A172 (cell line): ENCODE measurements at places on chromosomes 16 and 17. TPM values are rescaled to one million over a fixed set of nuclear protein-coding genes. Genes with fewer than 3 reads are reported as not detected.
A peak's percentile ranks its signal among the peaks of the same experiment; 100 is the strongest.

DNA sequence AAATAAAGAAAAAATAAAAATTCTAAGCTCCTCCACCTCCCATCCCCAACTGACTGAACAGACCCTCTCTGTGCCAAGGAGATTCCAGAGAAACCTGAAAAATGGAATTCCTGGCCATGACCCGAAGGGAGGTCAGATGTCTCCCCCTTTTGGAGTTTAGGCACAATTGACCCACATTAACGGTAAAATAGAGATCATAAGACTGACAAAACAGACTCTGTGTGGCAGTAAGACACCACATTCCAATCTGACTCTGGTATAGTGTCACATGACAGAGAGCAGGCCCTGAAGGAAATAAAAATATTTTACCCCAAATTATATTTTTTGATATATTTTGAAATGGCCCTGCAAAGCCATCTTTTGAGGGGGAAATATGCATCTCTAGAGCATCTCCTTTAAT lies 115.1 kb upstream of the ZKSCAN2 start:
- no peak for DNase-seq

- no peak for DNase-seq
Measured at GRCh38 chr17:77383613-77384608, 243.1 kb downstream of the SEC14L1 start.

DNA sequence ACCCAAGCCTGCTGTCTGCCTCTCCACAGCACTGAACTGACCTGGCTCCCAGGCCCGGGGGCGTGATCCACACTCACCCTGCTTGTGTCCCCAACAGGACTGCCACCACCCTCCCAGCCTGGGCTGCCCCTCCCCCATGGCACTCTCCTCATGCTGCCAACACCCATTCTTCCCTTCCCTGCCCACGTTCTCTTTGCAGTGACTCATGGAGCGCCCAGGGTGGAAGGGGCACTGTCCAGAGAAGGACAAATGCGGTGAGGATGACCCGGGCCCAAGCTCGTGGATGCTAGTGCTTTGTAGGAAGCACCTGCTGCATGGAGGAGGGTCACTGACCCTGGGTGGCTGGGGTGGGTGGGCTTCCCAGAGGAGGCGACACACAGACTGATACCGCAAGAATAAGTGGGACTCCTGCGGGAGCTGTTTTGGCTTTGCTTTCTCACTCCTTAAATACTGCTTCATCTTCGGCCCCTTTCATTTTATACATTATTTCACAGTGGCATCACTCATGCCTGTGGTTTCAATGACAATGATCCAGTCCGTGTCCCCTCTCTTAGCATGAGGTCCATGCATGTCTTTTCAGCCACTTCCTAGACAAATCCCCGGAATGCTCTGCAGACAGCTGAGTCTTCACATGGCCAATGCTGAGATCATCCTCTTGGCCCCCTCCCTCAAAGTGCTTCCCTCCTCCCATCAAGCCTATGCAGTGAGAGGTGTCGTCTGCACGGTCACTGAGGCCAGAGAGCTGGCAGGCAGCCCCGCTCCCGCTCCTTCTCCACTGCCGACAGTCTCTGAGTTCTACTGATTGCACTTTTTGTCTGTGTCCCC lies 17.6 kb downstream of the CDK5R1 start:
- DNase-seq = peak; percentile 61

GRCh38 chr16:20933589-20933988 lies 33.0 kb downstream of the LYRM1 start:
- no peak for DNase-seq

DNA sequence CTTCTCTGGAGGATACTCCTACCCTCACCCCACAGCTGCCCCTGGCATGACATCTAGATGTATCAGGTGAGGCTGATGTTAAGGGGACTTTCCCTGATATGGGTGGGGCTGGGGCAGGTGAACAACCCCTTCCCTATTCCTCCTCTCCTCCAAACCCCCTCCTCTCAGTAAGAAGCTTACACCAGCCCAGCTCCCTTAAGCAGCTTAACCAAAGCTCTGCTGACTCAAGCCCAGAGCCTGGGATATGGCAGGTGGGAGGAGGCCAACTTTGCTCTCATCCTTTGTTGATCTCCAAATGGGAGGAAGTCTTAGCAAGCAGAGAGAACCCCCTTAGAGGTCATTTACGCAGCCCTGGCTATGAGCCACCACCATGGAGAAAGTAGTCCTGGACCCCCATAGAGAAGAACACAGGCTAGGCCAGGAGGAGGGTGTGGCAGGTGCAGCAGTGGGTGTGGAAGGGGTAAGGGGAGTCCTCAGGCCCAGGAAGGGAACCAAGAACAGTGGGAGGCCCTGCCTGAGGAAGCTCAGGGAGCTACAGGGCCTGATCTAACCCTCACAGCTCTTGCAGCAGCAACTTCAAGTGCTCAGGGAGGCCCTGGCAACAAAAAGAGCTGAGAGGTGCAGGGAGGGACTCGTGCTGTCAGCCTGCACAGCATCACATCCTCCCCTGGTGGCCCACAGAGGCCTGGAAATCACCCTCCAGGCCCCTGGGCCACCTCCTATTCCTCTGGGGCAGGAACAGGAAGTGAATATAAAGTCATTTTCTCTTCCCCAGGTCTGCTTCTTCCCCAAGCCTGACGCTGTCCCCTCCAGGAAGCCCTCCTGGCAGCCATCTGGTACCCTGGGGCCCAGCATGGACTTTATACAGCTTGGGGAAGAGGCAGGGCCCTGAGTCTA lies 2.9 kb downstream of the UNC119 start:
- DNase-seq = no peak

GRCh38 chr17:66673668-66674276 lies 161.1 kb upstream of the CACNG5 start:
- peak; percentile 67 for DNase-seq

DNA sequence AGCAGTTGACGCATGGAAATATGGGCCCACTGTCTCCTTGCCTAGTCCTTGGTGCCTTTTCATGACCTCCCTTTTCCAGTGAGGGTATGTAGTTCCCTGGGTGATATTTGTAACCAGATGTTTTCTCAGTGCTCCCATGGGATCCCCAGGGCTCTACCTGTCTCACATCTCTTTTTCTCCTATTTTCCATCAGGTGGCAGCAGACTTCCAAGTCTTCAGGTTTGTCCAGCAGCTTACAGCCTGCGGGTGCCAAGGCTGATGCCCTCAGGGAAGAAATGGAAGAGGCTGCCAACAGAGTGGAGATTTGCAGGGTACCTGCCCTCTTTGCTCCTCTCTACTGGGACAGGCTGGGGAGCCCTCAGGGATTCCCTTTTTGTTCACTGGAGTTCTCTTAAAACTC lies 89.1 kb downstream of the ELAC2 start:
- peak; percentile 27 for DNase-seq

The SLC26A11 gene
- 6.4 and 6.9 TPM in 2 replicates for total RNA-seq

The ACSM5 gene
- 0.74 TPM in 1 of 2 replicates, not detected in the other for total RNA-seq

DNA sequence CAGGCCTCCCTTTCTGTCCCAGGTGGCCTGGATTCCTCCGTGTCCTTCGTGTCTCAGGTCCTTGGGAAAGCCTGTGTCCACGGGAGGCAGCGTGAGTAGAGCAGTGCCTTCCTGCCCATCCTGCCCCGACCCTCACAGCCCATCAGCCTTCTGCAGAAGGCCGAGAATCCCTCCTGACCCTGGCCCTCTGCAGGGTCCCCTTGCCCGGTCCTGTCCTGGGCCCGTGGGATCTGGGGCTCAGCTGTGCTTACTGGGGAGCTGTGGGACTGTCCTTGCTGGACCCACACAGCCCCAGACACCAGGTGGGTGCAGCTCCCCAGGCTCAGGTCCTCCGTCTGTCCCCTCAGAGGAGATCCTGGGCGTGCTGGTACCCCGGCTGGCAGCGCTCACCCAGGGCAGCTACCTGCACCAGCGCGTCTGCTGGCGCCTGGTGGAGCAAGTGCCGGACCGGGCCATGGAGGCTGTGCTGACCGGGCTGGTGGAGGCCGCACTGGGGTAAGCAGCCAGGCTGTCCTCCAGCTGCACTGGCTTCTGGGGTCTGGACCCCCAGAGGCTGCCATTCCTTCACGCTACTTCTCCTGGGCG lies 3.9 kb downstream of the TELO2 start:
- no peak for DNase-seq
